Activated T-cell treated with anti-CD3 and anti-CD28 coated beads, Interleukin-2, amount 50 U/mL, for 72 hours (primary cell): ENCODE measurements at places on chromosomes 12 and 14.

DNA sequence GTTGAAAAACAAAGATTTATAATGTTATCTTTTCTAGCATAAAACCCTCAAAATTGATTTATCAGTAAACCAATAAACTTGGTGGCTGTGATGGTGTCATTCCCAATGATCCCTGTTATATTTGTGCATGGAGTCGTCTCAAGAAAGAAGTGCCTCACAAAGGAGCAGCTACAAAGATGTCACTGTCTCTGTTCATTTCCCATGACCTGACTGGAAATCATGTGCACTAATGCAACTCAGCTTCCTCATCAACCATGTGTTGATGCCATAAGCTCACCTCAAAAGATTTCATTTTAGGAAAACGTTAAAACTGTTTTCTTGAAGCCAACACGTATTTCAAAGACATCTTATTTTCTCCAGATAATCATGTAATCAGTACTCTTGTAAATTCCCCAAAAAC, 28.8 kb downstream of the CLEC1A start:
- H3K4me3 ChIP-seq, result no peak overlapping the region
- DNase-seq, result no peak
- no peaks in the 10 kb centered on the region for H3K4me1 ChIP-seq
- no peak overlapping the region for H3K27ac ChIP-seq
- peaks cover 16% of the 10 kb centered on the region for H3K27me3 ChIP-seq

- H3K27me3 ChIP-seq, result peaks cover 20% of the 10 kb centered on the region
- no peak for DNase-seq
- H3K27ac ChIP-seq, result no peak overlapping the region
- peaks cover 2% of the 10 kb centered on the region for H3K36me3 ChIP-seq
These were observed 549 bp downstream of the GPHN start for GRCh38 chr14:66508547-66508845.

GRCh38 chr12:56190695-56191155, 1.4 kb upstream of the SMARCC2 start:
- peak overlapping the region; percentile 100 for H3K27ac ChIP-seq
- DNase-seq, result no peak
- peaks cover 24% of the 10 kb centered on the region for H3K36me3 ChIP-seq
- H3K4me1 ChIP-seq, result peaks cover 50% of the 10 kb centered on the region

DNA sequence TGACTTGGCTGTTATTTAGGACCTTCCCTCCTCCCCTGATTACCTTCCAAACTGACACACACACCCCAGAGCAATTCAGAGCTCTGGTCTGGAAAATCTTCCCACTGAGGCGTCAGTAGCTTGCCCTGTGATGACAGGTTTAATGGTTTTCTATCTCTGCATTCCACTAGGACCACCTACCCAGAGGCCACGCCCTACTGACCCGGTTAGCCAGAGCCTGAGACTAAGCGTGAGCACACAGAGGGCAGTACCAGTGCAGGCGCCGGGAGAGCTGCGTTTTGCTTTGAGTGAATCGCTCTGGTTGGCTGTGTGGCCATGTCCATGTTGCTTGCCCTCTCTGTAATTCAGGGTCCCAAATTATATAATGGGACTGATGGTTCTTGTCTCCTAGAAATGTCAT, 36.2 kb upstream of the ATP2A2 start:
- no peak overlapping the region for H3K4me3 ChIP-seq
- no peak for DNase-seq
- no peak overlapping the region for H3K27ac ChIP-seq
- H3K27me3 ChIP-seq, result peaks cover 4% of the 10 kb centered on the region
- no peaks in the 10 kb centered on the region for H3K4me1 ChIP-seq
- no peaks in the 10 kb centered on the region for H3K36me3 ChIP-seq
